Renal cortical epithelial cell (primary cell): ENCODE measurements at places on chromosomes 3 and 15. TPM values are rescaled to one million over a fixed set of nuclear protein-coding genes. Genes with fewer than 3 reads are reported as not detected.

The SCG5 gene
- 2.4 and 12.0 TPM in 2 replicates for total RNA-seq

The MORC1 gene
- under 0.01 and 0.05 TPM in 2 replicates for total RNA-seq

The PARP15 gene
- total RNA-seq: 0.20 TPM in 1 of 2 replicates, not detected in the other

The CHRNB4 gene
- total RNA-seq: 0.15 TPM in 1 of 2 replicates, not detected in the other

The C3orf33 gene
- 5.4 and 6.0 TPM in 2 replicates for total RNA-seq

The PCOLCE2 gene
- 4.7 and 7.3 TPM in 2 replicates for total RNA-seq

The GREM1 gene
- 4.2 and 9.7 TPM in 2 replicates for total RNA-seq

The STARD9 gene
- total RNA-seq: 2.1 and 11.3 TPM in 2 replicates

The AAGAB gene
- 78.8 and 97.2 TPM in 2 replicates for total RNA-seq

The ABTB1 gene
- total RNA-seq: 5.4 and 13.5 TPM in 2 replicates

The BSN gene
- total RNA-seq: 0.25 TPM in 1 of 2 replicates, not detected in the other

The DISP2 gene
- 0.17 and 0.25 TPM in 2 replicates for total RNA-seq

The ZKSCAN7 gene
- total RNA-seq: 3.3 and 12.2 TPM in 2 replicates

The TTLL13 gene
- total RNA-seq: 0.10 TPM in 1 of 2 replicates, not detected in the other
